Caki2 (cell line): ENCODE measurements at places on chromosomes 7 and 10.

DNA sequence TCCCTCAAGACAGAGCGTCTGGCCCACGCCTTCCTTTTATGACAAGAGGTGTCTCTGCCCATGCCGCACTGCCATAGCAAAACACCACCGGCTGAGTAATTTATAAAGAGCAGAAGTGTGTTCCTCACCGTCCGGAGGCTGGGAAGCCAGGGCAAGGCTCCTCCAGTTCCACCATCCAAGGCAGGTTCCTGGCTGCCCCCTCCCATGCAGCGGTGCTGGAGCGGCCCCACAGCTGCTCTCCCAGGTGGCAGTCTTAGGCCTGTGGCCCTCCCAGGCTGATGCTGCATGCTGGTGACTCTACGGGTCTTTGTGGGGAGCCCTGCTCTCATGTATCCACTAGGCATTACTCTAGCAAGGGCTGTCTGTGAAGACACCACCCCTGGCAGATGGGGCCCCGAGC, 113.1 kb downstream of the TCERG1L start:
- DNase-seq, result no peak

DNA sequence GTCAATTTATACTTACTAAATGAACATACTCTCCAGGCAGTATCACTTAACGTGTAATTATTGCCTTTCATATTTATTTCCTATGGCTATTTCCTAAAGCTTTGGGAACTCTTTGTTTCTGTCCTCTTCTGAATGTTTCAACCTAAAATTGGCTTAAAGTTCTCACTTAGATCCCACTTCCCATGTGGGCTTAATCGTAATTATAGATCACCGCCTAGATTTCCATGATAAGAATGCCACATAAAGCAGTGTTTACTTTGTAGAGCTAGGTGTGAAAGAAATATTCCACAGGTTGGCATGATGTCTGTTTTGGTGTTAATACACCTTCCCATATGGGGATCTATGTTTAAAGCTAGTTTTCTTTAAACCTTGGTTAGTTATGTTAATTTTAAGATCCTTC, 1.5 kb downstream of the HDAC9 start:
- no peak for DNase-seq

- no peak for DNase-seq
Measured at GRCh38 chr7:118330388-118330787, 105.9 kb downstream of the ANKRD7 start.

GRCh38 chr10:73641328-73642060, at the start of gene MYOZ1:
MYOZ1 (minus strand) TSS chr10:73641474; CDS start chr10:73640017, 1,457 bp downstream.
- no peak for DNase-seq

DNA sequence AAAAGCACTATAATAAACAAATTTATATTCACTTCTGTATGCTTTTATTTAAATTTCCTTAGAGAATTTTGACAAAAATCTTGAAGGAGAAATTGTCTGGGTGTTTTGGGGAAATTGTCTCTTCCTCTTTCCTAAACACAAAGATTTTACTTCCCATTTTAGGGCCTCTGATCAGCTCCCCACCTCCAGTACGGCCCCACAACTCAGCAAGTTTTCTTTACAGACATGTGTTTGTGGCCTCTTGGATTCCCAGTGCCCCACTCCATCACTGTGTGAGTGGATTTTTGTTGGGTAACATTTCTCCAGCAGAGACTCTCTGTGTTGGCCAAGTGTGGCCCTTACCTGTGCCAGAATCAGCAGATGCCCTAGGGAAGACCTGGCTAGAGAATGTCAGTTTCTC, 182.8 kb upstream of the CDC14C start:
- DNase-seq, result no peak

DNA sequence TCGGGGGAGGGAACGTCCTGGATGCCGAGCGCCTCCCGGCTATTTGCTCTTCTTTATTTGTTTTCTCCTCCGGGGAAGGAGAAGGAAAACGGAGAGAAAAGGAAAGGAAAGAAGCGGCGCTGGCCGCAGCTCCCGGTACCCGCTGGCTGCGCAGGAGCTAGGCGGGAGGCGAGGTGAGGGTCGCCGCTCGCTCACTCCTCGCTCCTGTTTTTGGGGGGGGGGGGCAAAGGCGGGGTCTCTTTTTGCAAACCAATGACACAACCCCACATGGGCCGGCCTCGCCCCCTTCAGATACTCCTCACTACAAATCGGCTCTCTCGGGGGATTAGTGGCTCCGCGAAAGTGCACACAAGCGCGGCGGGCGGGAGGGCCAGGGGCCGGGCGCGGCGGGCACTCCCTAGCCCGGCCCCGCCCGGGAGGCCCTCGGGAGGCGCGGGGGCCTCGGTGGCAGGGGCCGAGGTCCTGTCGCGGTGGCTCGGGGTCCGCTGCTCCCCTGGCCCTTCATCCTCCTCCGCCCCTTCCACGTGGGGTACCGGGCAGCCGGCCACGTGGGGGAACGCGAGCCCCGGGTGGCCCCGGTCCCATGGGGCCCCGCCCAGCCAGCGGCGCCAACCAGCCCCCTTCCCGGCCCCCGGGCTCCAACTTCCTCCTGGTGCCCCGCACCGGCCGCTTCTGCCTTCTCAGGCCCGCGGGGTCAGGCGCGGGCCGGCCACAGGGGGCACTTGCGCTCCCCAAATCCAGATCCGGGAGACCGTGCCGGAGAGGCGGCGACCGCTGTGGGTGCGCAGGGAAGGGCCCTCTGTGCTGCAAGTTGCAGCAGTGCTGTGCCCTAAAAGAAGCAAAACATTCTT, 718 bp upstream of the CTBP2 start:
- peak; percentile 88 for DNase-seq

DNA sequence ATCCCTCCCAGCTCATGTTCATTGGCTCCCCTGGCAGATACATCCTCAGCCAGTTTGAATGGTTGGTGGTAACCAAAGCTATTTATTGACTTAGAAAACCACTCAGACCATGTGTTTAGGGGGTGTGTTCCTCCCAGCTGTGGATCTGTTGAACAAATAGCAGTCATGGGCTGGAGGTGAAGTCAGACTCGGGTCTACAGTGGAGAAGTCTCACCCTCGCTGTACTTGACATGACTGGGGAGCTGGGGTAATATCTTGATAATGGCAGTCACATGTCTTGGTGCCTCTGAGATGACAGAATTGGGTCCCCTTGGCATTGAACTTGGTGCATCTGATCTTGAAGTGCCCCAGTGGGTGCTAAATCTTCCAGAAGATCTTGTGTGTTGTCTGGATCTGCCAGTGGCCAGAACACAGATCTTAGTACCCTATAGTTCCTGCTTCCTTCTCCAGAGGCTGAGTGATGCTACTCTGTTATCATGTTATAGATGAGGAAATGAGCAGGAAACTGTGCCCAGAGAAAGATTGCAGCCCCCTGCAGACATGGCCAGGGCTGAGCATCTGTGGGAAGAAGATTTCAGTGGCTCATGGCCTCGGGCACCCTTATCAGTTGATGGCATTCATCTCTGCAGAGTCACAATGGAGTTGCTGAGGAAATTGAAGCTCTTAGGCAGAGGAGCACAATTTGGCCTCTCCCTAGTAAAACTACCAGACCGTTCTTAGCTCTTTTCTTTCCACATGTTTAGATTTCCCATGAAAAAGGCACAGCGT, 50.4 kb downstream of the ADRA2A start:
- no peak for DNase-seq

DNA sequence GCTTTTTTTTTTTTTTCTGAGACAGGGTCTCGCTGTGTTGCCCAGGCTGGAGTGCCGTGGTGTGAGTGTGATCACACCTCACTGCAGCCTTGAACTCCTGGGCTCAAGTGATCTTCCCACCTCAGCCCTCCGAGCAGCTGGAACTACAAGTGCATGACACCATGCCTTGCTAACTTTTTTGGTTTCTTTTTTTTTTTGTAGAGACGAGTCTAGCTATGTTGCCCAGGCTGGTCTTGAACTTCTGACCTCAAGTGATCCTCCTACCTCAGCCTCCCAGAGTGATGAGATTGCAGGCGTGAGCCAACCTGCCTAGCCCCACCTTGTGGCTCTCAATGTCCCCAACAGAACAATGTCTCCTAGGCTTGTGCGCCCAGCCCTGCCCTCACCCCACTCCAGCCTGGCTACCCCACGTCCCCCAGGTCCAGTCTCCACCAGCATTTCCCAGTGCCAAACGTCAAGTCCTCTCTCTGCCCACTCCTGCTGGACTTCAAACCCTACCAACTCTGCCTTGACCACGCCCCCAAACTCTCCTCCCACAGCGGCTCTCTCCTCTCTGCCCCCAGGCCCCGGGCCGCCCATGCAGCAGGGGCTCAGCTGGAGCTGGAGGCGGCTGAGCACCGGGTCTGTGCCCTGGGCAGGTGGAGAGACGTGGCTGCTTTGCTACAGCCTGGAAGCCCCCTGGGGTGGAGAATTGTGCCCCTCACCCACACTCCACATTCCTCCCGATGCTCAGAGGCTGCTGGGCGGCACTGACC, 18.9 kb downstream of the BHLHA15 start:
- no peak for DNase-seq

GRCh38 chr7:149731207-149731955, 42.0 kb downstream of the ZNF467 start:
- no peak for DNase-seq

GRCh38 chr7:100590077-100590737, 4.1 kb downstream of the FBXO24 start:
- DNase-seq, result no peak

- no peak for DNase-seq
Measured at GRCh38 chr10:100637785-100638184, 102.0 kb downstream of the HIF1AN start.

- DNase-seq, result no peak
Measured at GRCh38 chr10:99008054-99008453, 227.6 kb downstream of the HPSE2 start.

- DNase-seq, result no peak
Measured at GRCh38 chr10:50992972-50993766, 81.1 kb upstream of the PRKG1 start.

- DNase-seq, result no peak
Measured at GRCh38 chr10:133224756-133225372, 5.2 kb upstream of the UTF1 start.

DNA sequence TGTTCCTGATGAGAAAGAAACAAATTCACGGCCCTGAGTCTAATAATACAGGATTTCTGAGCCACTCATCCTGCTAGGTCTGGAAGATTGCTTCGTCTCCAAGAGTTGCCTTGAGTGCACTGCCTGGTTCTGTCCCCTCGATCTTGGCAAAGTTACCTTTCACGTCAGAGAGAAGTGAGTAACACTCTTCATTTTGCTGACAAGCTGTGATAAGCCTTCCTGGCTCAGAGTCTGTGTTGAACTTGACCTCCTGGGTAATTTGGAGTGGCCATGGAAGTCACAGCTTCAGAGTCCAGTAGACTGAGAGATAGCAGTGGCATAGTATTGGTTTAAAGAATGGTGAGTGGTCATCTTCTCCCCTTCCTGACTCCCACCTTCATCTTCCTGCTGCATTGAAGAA, 64.7 kb upstream of the LRGUK start:
- no peak for DNase-seq

DNA sequence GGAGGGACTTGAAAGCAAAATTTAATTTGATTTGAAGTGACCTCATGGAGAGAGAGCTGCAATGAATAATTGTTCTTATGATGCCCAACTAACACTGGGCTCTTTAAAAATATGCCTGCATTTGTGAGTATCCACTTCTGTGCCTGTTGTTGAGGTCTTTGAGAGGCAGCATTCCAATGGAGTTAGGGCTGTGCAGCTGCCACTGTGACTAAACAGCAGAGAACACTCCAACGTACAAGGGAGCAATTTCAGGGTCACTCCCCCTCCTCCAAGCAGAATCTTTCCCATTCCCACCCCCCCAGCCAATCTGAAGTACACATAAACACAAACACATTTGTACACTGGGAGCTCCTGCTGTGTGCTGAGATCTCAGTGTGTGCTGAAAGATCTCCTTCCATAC, 28.0 kb upstream of the GSAP start:
- no peak for DNase-seq

- DNase-seq, result no peak
Measured at GRCh38 chr10:88162852-88163251, 299.4 kb downstream of the PTEN start.

DNA sequence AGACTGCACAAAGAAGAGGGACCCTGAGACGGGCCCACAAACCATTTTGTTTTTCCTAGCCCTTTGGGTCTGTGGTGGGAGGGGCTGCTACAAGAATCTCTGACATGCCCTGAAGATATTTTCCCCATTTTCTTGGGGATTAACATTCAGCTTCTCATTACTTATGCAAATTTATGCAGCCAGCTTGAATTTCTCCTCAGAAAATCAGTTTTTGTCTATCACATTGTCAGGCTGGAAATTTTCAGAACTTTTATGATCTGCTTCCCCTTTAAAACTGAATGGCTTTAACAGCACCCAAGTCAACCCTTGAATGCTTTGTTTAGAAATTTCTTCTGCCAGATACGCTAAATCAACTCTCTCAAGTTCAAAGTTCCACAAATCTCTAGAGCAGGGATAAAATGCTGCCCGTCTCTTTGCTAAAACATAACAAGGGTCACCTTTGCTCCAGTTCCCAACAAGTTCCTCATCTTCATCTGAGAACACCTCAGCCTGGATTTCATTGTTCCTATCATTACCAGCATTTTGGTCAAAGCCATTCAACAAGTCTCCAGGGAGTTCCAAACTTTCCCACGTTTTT, 560.0 kb upstream of the KCND2 start:
- no peak for DNase-seq

GRCh38 chr7:128791121-128791971, at the start of gene CCDC136:
CCDC136 (plus strand) TSS chr7:128791968; CDS start chr7:128792412, 444 bp downstream.
- DNase-seq, result peak; percentile 50

DNA sequence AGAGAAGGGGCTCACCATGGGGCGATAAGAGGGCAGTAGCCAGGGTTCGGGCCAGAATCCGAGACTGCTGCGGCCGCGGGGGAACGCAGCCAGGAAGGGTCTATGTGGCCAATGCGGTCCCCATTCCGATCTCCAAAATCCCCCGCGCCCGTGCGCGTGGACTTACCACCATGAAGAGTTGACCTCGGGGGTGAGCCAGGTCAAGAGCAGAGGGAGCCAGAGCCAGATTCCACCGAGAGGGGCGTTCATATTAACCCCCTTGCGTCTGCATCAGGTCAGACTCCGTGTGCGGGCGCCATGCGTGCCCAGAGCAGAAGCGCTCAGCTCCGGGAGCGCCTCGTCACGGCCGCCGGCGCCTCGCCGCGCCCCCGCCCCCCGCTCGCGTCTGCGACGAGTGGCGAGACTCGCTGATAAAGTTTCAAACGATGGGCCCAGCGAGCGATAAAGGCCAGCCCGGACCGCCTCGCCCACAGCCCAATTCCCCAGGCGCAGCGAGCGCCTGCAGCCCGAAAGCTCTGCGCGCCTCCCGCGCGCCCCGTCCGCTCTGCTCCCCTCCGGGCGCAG, at the start of gene WNT2:
TSS of gene WNT2 (minus strand) at position 318 of the 564 bp plus-strand sequence. CDS start at position 249, 69 bp downstream.
- DNase-seq, result no peak

- no peak for DNase-seq
Measured at GRCh38 chr10:95756041-95756761, at the start of gene ENTPD1. ENTPD1 (plus strand) TSS chr10:95756163; CDS start chr10:95756240, 77 bp downstream.

DNA sequence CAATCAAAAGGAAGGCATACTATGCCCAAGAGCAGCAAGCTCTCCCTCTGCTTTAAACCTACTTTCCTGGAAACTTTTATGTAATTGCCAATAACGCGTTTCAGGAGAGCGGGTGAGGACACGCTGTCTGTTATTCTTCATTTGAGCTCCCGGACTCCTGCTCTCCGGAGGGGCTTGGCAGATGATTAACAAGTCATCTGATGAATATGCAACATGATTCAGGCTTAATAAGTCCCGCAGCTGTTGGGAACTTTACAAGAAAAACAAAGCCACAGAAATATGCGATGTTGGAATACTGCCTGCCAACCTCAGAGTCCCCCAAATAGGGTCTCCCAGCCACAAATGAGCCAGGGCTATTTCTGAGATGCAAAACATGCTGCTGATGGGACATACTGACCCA, 348.0 kb downstream of the GPAM start:
- no peak for DNase-seq

- DNase-seq, result no peak
Measured at GRCh38 chr7:28758186-28758585, 199.9 kb downstream of the TRIL start.
